ENCODE measurements at places on chromosomes 6 and 20.

DNA sequence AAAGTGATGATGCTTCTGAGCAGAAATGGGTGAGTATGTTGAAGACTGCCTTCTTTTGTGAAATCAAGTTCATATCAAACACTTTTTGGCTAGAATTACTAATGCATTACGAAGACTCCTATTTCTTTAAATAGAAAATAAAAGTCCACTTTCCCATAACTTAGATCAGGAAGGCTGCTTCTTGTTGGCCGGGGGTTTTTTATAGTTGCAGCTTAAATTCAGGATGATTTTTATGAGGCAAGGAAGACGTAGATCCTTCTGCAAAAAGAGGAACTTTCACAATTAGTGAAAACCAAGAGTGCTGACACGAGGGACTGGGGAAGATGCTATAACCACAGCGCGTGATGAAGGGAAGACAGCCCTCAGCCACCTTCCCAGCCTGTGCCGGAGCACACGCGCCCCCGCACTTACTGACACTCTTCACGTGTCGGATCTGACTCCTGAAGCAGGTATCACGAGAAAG lies 206.1 kb upstream of the PRDM1 start:
- DNase-seq: peak; percentile 65

- DNase-seq: no peak
These were observed 46.0 kb downstream of the TFEB start for GRCh38 chr6:41689171-41690008.

DNA sequence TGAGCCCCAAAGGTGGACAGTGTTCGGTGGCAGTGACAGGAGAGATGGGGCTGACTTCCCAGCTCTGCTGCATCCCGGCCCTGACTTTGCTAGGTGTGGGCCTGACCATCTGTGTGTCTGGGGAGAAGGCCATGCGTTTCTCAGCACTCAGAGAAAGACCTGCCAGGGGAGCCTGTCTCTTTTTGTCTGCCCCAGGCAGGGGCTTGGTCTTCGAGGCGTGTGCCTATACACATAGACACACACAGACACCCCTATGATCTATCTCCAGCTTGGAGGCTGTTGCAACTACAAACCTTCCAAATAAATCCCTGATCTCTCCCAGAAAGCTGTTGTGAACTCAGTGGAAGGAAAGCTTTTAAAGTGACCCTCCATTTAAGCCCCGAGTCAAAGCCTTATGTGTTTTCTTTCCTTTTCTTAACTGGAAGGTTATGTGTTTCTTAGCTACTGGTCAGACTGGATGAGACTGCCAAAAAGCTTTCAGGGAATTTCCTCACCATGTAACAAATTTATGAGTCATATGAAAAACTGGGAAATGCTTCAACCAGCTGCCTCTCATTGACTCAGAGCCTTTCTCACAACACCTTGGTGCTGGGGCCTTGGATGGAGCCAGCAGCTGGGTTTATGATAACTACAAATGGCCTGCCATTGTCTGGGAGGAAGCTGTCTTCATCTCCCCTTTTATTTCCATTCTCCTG lies 102.6 kb downstream of the CDC5L start:
- no peak for DNase-seq

- DNase-seq: peak; percentile 54
These were observed 36.6 kb downstream of the PTPN1 start for GRCh38 chr20:50546729-50547314.

DNA sequence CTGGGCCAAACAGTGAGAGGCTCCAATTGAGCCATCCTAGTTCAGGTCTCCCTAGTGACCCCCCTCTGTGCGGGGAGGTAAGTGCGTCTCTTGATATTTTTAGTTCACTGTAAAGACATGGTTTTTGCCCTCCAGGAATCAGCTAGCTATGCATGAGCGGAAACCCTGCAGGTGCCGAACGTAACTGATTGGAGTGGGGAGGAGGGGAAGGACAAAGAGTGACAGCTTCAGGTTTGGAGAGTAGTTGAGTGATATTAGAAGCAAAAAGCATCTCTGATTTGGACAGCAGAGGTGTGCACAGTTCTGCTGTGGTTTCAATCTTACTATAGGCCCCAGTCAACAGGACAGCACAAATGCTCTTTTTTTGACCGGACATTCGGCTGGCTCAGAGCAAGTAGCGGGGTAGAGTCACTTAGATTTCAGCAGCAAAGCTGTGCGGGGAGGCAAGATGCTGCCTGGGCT lies 31.8 kb downstream of the TBC1D7 start:
- no peak for DNase-seq

All from activated CD4-positive, alpha-beta T cell treated with anti-CD3 and anti-CD28 coated beads, Interleukin-2, Interleukin-6, amounts not matched to agents 100 ng/mL and 50 ng/mL, durations not matched to agents 16 hours and 8 hours (primary cell).